ENCODE measurements at places on chromosomes 6 and 20. TPM values are rescaled to one million over a fixed set of nuclear protein-coding genes. Genes with fewer than 3 reads are reported as not detected.

DNA sequence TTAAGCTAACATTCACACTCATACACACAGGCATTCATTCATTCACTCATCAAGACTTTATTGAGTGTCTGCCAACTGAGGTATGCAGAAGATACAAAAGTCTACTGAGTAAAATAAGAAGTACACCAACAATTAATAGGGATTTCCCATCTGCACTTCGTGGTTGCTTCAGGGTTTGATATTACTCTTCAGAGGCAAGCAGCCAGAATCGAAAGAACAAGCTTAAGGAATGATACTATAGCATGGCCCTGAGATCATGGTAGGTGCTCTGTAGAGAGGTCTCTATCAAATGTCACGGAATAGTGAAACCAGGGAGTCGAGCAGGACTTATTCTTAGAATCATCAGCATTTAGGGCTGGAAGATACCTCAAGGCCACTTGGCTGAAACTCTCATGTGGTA, 135.4 kb downstream of the NRN1 start:
- no peak for DNase-seq

LRRC73 gene
- polyA plus RNA-seq, result 0.16 TPM

SPATA25 gene
- polyA plus RNA-seq, result not detected

- DNase-seq, result peak; percentile 7
These were observed 30.1 kb upstream of the SLC16A10 start for GRCh38 chr6:111057074-111057752.

- no peak for DNase-seq
These were observed 1.2 kb downstream of the PM20D2 start for GRCh38 chr6:89146718-89147700.

GRCh38 chr20:44596876-44597275, 14.5 kb downstream of the PKIG start:
- no peak for DNase-seq

PROKR2 gene
- polyA plus RNA-seq, result not detected

INSM1 gene
- polyA plus RNA-seq, result not detected

DNA sequence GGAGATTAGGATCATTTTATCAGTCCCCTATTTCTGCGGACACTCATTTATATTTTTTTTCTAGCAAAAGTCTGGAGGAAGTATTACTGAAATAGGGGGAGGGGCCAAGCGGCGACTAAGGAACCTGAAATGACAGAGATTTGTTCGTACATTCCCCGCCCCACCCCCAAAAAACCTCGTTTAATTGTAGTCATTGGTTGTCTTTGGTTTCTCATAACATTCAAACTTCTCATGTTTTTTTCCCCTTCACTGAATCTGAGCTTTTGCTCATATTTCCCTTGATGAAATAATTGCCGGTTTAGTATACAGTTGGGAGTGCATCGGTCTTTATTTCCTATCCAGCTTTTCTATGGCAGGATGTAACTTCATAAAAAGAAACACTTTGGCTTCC, 768 bp upstream of the FYN start:
- DNase-seq, result no peak

GNMT gene
- 0.10 TPM for polyA plus RNA-seq

DNA sequence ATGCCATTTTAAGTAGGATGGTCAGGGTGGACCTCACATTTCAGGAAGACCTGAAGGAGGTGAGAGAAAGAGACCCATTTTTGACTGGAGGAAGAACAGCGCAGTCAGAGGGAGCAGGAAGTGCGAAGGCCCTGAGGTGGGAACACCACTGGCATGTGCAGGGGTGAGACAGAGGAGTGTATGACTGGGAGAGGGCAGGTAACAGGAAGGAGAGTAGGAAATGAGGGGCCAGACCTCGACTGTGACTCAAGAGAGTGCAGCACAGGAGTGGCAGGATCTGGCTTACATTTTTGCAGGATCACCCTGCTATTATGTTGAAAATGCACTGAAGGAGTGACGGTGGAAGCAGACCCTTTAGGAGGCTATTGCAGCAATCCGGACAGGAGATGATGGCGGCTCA, 117.7 kb upstream of the CDYL start:
- DNase-seq, result no peak

DNA sequence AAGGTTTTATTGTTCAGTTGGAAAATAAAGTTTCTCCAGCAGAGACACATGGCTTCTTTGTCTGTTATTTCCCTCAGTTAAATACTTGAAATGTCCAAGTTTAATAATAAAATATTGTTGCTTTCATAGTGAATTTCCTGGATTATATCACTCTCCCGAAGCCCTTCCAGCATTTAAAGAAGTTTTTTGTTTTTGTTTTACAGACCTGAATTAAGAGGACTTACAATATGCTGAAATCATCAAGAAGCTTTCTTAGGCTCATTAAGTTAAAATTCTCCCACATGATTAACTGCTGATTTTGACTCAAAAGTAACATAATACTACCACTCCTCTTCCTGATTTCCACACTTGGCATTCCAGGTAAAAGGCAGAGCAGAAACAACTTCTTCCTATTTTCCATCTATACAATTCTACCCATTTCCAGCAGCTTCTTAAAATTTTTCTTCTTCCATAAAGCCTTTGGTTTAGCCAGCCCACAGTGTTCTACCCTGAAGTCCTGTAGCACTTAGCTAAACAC, 35.8 kb downstream of the PDSS2 start:
- DNase-seq, result no peak

- DNase-seq, result no peak
These were observed 204.9 kb upstream of the ID4 start for GRCh38 chr6:19632230-19632629.

DNA sequence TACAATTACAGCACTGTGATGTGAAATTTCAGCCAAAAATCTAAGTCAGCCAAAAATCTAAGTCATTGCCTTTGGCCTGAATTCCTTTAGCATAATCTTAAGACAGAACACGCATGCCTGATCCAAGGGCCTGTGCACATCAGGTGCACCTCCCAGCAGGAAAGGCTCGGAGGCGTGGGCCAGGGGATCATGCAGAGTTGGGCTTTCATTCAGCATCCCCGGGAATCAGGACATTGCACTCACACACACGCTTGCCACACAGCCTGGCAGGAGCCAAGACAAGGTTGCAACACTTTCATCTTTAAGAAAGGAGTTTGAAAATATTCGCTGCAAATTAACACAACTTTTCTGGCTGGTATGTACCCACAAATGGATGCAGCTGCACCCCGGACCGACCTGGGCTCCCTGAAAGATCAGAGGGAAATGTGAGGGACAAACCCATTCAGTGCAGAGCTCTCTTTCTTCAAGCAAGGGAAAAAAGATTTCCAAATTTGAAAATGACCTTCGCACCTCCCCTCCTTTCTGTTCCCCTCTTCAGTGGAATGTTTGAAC, 48.8 kb downstream of the ERMARD start:
- DNase-seq, result no peak

GRCh38 chr20:57124800-57125517, 141.5 kb downstream of the BMP7 start:
- no peak for DNase-seq

- no peak for DNase-seq
These were observed 87.9 kb upstream of the CNKSR3 start for GRCh38 chr6:154598399-154598798.

GPR63 gene
- 1.9 TPM for polyA plus RNA-seq

TBXT gene
- not detected for polyA plus RNA-seq

BIRC7 gene
- polyA plus RNA-seq, result not detected

GPR31 gene
- not detected for polyA plus RNA-seq

CCDC167 gene
- polyA plus RNA-seq, result 45.6 TPM

DNA sequence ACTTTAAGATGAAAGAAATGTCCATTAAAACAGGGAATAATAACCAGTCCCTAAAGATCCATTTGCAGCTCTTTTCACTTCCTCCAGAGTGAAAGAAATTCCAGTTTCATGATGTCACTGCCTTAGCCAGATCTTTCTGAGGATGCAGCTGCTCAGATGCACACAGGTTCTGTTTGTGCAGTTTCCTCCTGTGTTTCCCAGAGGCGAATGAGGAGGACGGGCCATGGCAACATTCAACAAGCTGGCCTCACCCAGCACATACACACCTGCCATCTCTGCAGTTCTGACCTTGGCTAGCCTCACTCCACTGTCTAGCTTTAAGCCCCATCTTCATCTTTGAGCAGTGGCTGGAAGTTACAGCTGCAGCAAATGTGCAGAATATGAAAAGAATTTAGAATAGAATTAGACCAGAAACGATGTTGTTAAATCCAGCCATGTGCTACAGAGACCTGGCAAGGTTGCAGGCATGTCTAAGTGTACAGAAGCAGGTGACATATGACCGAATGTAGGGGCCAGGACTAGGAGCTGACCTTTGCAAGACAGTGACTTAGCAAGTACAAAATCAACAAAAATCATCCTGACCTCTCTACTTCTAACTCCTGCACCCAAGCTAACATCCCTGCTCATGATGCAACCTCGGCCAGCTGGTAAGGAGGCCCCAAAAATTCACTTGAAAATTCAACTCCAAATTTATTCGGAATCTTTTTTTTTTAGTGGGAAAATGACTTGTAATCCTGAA, 35.0 kb downstream of the FAM50B start:
- DNase-seq, result peak; percentile 5

DNA sequence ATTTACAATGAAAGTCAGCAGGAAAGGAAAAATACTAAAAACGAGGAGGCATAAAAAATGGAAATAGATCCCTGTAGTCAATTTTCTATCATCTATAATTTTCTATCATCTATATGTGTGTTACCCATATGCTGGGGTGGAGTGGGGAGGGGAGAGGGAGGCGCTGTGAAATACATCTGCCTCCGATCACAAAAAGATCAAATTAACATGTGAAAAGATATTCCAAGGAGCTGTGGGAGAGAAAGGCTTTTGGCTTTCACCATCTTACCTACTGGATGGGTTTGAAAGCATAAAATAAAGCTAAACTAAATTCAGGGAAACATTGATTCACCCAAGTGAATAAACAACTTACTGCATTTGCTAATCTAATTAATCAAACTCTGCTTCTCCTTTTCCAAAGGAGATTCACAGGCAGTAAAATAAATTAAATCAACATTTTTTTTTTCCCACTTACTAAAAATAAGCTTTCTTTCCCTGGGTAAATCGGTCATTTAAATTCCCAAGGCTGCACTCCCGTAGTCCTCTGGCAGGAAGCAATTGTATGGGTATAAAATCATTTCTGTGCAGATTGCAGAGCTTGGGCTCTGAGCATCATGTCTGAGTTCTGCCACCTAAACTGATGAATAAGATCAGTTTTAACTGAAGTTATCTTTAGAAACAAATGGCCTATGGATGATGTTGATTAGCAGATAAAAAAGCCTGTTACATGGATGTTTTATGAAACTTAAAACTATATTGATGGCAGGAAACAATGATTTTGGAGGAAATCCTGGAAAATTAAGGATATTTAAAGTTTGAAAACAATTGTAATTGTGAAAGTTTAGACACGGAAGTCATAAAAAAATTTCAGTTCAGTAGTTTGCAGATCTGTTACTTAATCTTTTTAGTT, 147.9 kb downstream of the SOX4 start:
- no peak for DNase-seq

DNA sequence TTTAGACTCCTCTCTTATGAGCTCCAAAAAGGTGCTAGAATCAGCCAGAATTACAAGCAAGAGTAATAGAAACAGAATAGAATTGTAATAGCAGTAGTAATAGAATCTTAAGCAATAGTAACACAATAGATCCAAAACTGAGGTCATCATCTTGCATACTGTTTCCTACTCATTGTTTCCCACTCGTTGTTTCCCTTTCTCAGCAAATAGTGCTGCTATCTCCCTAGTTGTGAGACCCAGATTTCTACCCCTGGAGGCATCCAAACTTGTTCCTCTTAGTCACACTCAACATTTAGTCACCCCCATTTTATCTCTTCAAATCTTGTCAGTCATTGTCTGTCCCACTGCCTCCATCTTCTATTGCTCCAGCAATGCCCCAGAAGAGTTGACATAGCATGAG, 356.9 kb upstream of the MARCKS start:
- DNase-seq, result no peak

DNA sequence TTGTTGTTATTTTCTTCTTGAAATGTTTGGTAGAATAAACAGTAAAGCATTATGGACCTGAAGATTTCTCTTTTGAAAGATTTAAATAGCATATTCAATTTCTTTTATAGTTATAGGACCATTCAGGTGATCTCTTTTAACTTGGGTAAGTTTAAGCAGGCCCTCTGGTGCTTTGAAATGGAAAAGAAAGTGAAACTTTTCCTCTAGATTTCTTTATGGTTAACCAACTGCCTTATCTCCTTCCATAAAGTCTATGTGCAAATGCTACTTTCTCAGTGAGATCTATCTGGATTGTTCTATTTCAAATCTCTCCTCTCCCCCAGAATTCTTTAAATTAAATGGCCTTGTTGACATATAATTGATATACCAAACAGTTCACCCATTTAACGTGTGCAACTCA, 54.0 kb downstream of the PHACTR2 start:
- DNase-seq, result no peak

TRIM10 gene
- not detected for polyA plus RNA-seq

- peak; percentile 65 for DNase-seq
These were observed 209.7 kb upstream of the SUPT3H start for GRCh38 chr6:45587229-45588060.

DNA sequence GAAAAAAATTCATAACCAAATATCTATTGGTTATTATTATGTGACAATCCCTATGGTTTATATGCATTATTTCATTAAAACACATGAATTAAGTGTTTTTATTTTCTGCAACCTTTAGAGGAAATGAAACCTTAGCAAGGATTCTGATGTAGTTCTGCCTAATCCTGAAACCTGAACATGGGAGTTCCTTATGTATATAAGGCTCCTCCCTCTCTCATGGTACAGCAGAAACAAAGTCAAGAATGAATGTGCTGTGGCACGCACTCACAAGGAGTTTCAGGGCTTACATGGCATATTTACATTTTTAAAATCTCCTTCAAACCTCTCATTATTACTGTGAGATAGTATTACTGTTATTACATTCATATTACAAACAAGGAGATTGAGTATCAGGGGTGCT, 426.4 kb upstream of the CITED2 start:
- DNase-seq, result no peak

DNA sequence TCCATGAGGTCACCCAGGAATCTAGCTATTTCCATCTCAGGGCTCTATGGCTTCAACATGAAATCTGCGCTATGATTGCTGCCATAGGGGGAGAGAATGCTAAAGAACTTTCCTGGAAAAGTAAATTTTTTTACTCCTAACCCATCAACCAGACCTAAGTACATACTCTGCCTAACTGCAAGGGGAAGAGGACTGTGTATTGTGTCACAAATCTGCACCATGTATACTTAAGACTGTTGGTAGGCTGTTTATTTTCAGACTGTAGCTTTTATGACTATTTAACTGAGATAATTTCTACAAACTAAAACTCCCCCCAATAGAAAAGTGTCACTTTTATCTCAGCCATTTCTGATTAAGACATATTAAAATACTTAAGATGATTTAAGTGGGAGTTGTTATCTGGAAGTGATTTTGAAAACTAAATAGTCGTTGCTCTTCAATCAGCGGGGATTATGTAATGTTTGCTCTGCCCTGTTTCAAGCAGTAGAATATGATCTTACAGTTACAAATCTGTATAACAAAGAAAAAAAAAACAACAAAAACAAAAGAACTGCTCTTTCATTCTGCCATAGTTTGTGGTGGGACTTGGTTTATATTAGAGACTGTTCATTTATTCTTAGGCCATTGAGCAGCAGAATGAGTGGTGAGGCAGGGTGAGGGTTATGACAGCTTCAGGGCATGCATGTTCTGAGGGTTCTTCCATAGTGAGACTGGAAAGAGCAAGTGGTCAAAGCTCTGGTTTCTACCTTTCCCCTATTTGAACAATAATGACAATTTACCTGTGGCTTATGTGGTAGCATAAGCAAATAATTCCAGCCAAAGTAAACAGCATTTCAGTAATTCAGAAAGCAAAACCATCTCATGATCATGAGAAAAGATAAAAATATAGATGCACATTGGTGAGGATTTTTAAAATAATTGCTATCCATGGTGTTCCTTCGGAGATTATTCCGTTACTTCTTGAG, 126.3 kb upstream of the CEP162 start:
- DNase-seq, result no peak

Data from keratinocyte (primary cell).